Upper lobe of left lung (tissue), 6 donors: ENCODE measurements at places on chromosomes 2 and 18. TPM values are rescaled to one million over a fixed set of nuclear protein-coding genes. Genes with fewer than 3 reads are reported as not detected.
A peak's percentile ranks its signal among the peaks of the same experiment; 100 is the strongest.

ADCYAP1 gene
- 0.20 TPM for total RNA-seq

CXCR1 gene
- 3.1 TPM for total RNA-seq

DNA sequence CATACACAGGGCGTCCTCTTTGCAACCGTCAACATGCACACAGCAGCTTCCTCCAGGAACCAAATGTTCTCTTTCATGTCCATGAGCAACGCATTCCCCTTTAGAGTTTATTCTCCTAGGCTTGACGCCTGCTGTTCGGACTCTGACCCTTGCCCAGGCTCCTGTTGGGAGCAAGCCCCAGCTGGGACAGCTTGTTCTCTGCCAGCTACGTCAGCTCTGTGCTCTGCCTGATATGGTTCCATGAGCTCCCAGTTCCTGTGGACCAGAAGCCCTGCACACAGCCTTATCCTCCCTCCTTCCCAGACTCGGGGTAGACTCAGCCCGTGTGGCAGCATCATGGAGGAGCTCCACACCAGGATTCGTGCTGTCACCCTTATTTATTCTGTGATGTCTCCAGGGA is 253.1 kb upstream of the PXDN start:
- H3K4me1 ChIP-seq, result no peaks in the 10 kb centered on the region
- H3K36me3 ChIP-seq, result no peaks in the 10 kb centered on the region
- DNase-seq, result no peak
- no peaks in the 10 kb centered on the region for H3K27me3 ChIP-seq
- no peak overlapping the region for H3K27ac ChIP-seq

DSG3 gene
- total RNA-seq, result not detected

DNA sequence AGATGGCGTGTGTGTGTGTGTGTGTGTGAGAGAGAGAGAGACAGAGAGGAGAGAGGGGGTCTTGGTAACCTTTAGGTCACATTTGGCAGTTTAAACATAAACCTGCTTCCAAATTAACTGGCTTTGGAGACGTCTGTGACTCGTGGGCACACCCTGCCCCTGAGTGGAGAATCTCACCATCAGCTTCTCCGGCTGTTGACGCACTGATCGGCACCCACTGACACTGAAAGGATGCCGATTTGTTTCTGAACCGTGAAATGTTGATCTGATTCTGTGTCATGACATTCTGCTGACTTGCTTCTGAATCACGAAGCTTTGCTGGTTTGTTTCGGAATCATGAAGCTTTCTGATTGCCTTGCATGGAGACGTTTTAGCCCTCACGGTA is 114.7 kb downstream of the RTP5 start:
- no peak overlapping the region for H3K27ac ChIP-seq
- no peaks in the 10 kb centered on the region for H3K27me3 ChIP-seq
- no peaks in the 10 kb centered on the region for H3K4me1 ChIP-seq
- no peak overlapping the region for H3K4me3 ChIP-seq

GRCh38 chr2:218312267-218312756 is 20.0 kb upstream of the TMBIM1 start:
- DNase-seq, result no peak
- peak overlapping the region; percentile 76 for H3K27ac ChIP-seq
- no peak overlapping the region for H3K4me3 ChIP-seq
- no peaks in the 10 kb centered on the region for H3K36me3 ChIP-seq

PRKAG3 gene
- total RNA-seq, result not detected

UGT1A3 gene
- not detected for total RNA-seq

TSPYL6 gene
- total RNA-seq, result not detected

PXDN gene
- total RNA-seq, result 20.8 TPM

DNA sequence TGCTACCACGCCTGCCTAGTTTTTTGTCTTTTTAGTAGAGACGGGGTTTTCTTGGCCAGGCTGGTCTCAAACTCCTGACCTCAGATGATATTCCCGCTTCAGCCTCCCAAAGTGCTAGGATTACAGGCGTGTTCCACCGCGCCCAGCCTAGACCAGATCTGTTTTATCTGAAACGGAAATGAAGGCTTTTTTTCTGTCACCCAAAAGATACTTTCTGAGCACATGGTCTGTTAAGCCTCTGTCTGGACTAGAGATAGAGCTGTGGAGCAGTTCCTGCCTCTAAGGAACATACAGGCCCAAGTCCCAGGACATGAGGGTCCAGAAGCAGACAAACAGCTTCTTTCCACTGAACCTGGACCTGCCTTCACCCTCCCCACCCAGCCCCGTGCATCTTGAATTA is 43.6 kb upstream of the PTMA start:
- DNase-seq, result no peak
- peaks cover 35% of the 10 kb centered on the region for H3K4me1 ChIP-seq
- peak overlapping the region; percentile 96 for H3K27ac ChIP-seq
- H3K36me3 ChIP-seq, result no peaks in the 10 kb centered on the region
- H3K4me3 ChIP-seq, result no peak overlapping the region
- no peaks in the 10 kb centered on the region for H3K27me3 ChIP-seq

GKN2 gene
- 10.5 TPM for total RNA-seq
